ENCODE measurements at places on chromosomes 13 and 19. TPM values are rescaled to one million over a fixed set of nuclear protein-coding genes. Genes with fewer than 3 reads are reported as not detected.

DNA sequence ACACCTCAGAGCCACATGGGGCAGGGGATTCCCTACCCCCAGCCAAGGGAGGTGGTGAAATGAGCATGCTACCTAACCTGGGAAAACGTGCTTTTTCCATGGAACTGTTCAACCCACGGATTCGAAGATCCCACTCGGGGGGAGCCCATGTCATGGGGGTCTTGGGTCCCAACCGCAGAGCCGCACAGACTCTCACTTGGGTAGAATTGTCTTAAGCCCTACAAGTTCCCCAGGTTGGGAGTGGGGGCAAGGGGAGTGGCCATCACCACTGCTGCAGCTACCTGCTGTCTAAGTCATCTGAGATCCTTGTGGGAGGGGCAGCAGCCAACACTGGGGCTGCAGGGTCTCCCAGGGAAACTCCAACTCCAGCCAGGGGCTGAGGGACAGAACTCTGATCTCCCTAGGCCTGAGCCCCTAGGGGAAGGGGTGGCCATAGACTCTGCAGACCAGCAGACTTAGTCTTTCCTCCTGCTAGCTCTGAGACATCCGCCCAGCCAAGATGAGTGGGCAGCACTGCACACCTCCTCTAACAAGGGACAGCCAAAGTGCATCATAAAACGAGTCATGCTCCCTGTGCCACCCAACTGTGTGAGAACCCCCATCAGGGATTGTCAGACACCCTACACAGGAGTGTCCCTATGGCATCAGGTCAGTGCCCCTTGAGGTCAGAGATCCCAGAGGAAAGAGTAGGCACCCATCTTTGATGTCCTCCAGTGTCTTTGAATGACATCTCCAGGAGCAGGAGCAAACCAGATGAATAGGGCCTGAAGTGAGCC lies 610.4 kb upstream of the SLITRK6 start:
- DNase-seq, result no peak

SERTAD1 gene
- 12.0 TPM for total RNA-seq

DNA sequence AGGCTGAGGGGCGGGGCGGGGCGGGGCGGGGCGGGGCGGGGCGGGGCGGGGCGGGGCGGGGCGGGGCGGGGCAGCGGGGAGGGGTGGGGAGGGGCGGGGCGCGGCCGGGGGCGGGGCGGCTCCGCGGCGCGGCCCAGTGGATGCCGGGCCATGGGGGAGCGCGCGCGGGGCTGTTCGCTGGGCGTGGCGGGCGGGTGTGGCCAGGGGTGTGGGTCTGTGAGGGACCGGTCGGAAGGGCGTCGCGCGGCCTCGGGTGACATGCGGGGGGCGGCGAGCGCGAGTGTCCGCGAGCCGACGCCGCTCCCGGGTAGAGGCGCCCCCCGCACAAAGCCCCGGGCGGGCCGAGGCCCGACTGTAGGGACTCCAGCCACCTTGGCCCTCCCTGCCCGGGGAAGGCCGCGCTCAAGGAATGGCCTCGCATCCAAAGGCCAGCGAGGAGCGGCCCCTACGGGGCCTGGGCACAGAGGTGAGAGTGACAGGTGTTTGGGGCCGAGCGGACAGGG lies at the start of gene ZFP28:
ZFP28 (plus strand) TSS at position 188 of the 503 bp plus-strand sequence; CDS start at position 259, 71 bp downstream.
- peak; percentile 90 for DNase-seq

TPTE2 gene
- not detected for total RNA-seq

- DNase-seq, result peak; percentile 76
Observed at GRCh38 chr19:3573162-3573857, 566 bp downstream of the HMG20B start.

UPF3A gene
- total RNA-seq, result 19.3 TPM

- no peak for DNase-seq
Observed at GRCh38 chr13:81738364-81738763, 1397.4 kb upstream of the SPRY2 start.

GRCh38 chr13:77574096-77574495 lies 38.6 kb downstream of the SCEL start:
- no peak for DNase-seq

- peak; percentile 67 for DNase-seq
Observed at GRCh38 chr19:1066748-1067340, at the start of gene ARHGAP45. Gene ARHGAP45, plus strand, starts transcription at chr19:1067167. Its CDS starts 239 bp downstream, at chr19:1067406.

GRCh38 chr13:101474419-101474957 lies 22.0 kb downstream of the ITGBL1 start:
- DNase-seq, result no peak

DNA sequence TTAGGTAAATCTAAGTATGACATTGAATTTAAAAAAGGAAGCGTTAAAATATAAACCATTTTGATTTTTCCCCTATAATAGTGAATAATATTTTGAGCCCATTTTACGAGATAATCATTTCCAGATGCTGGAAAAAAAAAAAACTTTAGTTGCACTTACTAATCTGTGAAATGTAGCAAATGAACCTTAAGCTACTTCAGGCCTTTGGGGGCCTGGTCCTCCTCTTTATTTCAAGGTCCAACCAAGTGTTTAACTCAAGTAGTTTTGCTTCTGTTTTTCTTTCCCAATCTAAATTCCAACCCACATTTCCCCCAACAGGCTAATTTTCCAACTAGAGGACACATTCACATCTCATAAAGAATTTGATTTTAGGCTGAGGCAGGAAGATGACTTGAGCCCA lies 101.2 kb downstream of the TNFRSF19 start:
- DNase-seq, result no peak

DNA sequence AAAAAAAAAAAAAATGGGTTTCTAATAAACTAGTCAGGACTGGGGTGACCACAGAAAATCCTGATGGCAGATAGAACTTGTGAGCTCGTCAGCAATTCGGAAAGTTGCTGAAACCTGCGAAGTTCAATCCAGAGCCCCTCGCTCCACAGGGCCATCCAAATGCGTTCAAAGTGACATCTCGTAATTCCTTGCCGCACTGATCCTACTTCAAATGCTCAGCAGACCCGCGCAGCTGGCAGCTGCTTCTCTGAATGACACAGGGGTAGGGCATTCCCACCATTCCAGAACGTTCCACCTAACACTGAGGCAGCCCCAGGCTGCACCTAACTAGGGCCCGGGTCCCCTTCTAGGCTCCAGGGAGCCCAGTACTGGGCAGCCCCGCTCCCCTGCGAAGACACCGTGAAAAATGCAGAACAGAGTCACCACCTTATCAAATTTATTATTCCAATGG lies 4.8 kb upstream of the DAPK3 start:
- peak; percentile 43 for DNase-seq

ANKLE1 gene
- 0.19 TPM for total RNA-seq

- peak; percentile 17 for DNase-seq
Observed at GRCh38 chr19:45114116-45114515, 21.1 kb downstream of the PPP1R37 start.

METTL21C gene
- not detected for total RNA-seq

CHERP gene
- 17.3 TPM for total RNA-seq

ZNF878 gene
- total RNA-seq, result 0.32 TPM

Data from Right ventricle myocardium inferior (tissue), 1 donor.